ENCODE measurements at places on chromosomes 7 and 10.

- DNase-seq = peak; percentile 41
Observed at GRCh38 chr10:118850418-118851061, 95.8 kb upstream of the CACUL1 start.

GRCh38 chr10:33335551-33335800, 1.0 kb upstream of the NRP1 start:
- no peak for DNase-seq

DNA sequence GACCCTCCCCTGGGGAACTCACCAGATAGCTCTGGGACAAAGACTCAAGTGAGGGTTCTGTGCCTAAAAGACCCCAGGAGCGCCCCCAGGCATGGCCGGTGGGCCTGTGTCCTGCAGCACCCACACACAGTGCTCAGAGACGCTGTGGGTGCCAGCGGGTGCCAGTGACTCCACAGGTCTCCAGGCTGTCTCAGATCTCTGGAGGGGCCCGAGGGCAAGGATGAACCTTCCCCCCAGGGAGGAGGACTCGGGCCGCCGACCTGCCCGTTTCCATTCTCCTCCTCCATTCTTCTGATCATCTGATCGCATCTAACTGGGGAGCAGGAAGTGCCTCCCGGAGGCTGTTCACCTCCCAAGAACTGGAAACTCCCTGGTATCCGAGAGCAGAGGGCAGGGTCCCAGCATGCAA, 980 bp downstream of the ADAM8 start:
- DNase-seq = peak; percentile 43

GRCh38 chr7:104124893-104125477, 82.8 kb downstream of the ORC5 start:
- DNase-seq = no peak

DNA sequence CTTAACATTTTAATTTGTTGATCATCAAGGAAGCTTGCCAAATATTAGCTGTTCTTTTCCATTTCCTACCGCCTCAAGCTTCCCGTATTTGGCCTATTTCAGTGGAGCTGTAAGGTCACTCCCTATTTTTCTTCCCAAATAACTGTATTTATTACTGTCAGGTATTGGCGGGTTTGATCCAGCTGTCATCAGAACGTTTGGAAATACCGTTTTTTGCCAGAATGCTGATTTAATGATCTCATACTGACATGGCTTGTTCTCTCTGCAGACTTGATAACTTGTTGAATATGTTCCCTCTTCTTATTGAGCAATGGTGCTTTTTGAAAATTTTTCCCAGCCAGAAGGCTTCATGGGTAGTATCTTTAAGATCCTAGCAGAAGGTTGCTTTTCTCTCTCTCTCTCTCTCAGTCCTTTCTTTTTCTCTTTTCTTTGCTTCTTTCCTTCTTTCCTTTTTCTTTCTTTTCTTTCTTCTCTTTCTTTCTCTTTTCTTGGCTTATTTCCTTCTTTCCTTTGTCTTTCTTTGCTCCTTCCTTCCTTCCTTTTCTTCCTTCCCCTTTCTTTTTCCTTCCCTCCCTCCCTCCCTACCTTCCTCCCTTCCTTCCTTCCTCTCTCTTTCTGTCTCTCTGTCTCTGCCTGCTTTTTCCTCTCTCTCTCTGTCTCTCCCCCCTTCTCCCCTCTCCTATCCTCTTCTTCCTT, 42.1 kb downstream of the CUX1 start:
- DNase-seq = no peak

GRCh38 chr7:70600993-70601392, 531.0 kb upstream of the GALNT17 start:
- no peak for DNase-seq
